Activated CD8-positive, alpha-beta memory T cell treated with anti-CD3 and anti-CD28 coated beads for 1 hour (primary cell): ENCODE measurements at places on chromosomes 3 and 15.

DNA sequence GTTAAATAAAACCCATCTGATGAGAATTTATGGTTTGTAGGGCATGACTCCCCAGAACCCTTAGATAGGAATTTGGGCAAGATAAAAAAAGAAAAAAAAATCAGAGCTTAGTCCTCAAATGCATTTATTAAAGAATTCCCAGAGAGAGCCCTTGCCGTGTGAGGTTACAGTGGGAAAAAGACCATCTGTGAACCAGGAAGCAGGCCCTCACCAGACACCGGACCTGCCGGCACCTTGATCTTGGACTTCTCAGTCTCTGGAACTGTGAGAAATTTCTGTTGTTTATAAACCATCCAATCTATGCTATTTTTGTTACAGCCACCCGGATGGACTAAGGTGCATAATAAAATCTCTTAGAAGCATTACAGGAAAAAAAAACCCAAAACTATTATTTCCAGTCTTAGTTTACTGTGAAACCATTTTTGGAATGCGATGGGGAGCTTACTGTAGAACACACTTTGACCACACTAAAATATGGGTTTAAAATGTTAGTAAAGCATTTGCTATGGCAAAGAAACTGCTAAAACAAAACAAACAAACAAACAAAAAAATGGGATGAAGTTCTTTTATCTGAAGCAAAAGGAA is 72.2 kb downstream of the LEKR1 start:
- no peak for DNase-seq

GRCh38 chr3:183526838-183527427 is 28.6 kb downstream of the KLHL6 start:
- DNase-seq: no peak

DNA sequence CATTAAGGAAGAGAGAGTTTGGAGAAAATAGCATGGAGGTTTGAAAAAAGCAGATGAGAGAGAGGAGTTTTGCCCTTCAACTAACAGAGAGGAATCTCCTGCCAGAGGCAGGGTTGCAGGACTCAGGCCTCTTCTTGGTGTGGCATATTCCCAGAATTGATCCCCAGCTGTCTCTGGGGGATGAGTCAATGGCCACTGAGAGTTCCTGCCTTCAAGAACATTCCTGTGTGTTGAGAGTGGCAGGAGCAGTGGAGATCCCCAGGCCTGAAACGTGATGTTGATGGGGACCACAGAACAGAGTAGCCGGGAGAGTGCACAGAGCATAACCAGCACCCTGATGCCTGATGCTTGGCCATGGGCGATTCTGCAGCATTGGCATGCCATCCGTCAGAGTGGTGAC is 348.4 kb upstream of the THBS1 start:
- no peak for DNase-seq

DNA sequence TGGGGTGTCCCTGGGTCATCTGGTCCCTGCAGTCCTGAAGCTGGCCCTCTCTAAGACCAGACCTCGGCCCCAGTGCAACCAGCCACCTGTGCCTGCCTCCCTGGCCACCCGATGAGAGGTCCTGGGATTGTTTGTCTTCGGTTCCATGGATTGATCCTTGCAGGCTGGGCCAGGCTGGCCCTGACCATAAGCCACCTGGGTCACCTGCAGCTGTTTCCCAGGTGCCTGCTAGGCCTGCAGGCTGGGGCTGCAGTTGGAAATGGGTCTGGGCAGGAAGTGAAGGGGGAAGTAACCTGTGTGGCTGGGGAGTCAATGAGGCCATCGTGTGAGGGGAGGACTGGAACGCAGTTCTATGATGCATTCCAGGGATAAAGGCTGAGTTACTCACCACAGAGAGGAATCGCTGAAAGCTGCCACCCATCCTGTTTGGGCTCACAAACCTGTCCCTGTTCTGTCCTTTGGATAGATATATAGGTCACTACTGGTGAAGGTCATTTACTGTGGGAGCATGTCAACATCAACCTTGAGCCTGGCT is 30.9 kb upstream of the VPS8 start:
- DNase-seq: no peak

GRCh38 chr15:70829371-70830166 is 24.4 kb downstream of the LARP6 start:
- DNase-seq: no peak

- DNase-seq: no peak
Measured at GRCh38 chr3:101203411-101203810, 117.0 kb downstream of the IMPG2 start.
